ENCODE measurements at places on chromosomes 13 and 19.
A peak's percentile ranks its signal among the peaks of the same experiment; 100 is the strongest.

DNA sequence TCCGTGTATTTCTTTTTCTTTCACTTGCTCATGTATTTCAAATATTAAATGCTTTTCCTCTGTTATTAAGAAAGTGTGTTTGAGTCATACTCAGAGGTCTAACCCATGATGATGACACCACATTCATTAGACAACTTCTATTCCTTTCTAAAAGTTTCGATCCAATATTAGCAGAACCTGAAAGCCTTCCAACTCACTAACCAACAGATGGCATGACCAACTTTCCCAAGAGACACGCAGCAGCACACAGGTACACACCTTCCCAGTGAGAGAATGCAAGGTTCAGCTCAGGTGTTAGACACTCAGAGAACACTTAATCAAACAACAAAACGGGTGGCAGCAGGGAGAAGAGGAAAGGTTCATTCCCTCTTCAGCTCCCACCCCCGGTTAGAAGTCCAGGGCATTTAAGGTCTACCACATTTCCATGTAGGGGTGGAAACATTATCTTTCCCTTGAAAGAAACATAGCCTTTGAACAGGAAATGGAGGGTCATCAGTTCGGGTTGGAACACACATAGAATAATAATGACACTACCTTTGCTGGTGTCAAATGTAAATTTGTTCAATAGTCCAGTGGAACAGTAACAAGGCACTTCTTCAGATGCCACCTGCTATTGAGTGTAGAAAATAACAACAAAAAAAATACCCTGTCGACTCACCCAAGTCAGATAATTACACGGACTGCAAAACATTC is 404.2 kb downstream of the COG6 start:
- no peak for DNase-seq
- H3K27me3 ChIP-seq, result no peaks in the 10 kb centered on the region
- peaks cover 33% of the 10 kb centered on the region for H3K4me1 ChIP-seq
- H3K4me3 ChIP-seq, result no peak overlapping the region
- no peak overlapping the region for H3K27ac ChIP-seq

DNA sequence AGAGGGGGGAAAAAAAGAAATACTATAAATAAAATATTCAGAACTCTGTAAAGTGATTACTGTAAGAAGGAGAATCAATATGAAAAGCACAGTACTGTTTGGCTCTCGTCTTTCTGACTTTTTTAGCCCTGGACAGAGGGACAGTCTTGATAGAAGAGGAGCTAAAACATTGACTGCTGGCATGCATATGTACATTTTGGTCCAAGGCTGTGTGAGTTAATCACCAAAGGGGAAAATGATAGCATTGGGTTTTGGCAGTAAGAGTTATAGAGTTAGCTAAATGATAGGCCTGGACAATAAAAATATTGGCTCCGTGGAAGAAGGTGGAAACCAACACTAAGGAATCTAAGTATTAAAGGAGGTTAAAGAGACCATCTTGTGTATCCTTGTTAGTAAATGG is 50.3 kb downstream of the RAP2A start:
- no peak for DNase-seq
- no peaks in the 10 kb centered on the region for H3K27me3 ChIP-seq
- H3K4me3 ChIP-seq, result no peak overlapping the region
- peaks cover under 1% of the 10 kb centered on the region for H3K4me1 ChIP-seq
- H3K36me3 ChIP-seq, result no peaks in the 10 kb centered on the region

DNA sequence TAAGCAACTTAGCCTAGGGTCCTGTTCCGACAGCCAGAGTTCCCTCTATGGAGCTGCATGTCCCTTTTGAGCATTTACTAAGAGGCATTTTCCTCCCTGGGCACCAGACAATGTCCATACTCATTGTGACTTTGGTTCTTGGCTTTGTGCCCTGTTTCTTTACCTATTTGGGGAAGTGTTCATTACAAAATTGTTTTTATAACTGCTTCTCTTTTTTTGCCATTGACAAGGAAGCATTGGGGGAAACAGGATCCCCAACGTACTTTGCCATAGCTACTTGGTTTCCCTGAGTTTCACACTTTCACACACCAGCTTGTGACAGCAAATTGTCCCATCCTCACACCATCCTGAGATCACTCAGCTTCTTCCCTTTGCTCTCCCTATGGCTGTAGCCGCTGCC is 81.1 kb upstream of the SIAH3 start:
- no peak for DNase-seq
- no peak overlapping the region for H3K4me3 ChIP-seq
- no peaks in the 10 kb centered on the region for H3K4me1 ChIP-seq
- no peaks in the 10 kb centered on the region for H3K36me3 ChIP-seq
- H3K27ac ChIP-seq, result no peak overlapping the region

GRCh38 chr19:16244091-16244490 is 46.4 kb downstream of the AP1M1 start:
- H3K4me1 ChIP-seq, result peaks cover 6% of the 10 kb centered on the region
- peaks cover 11% of the 10 kb centered on the region for H3K27me3 ChIP-seq
- H3K27ac ChIP-seq, result no peak overlapping the region
- H3K4me3 ChIP-seq, result no peak overlapping the region

DNA sequence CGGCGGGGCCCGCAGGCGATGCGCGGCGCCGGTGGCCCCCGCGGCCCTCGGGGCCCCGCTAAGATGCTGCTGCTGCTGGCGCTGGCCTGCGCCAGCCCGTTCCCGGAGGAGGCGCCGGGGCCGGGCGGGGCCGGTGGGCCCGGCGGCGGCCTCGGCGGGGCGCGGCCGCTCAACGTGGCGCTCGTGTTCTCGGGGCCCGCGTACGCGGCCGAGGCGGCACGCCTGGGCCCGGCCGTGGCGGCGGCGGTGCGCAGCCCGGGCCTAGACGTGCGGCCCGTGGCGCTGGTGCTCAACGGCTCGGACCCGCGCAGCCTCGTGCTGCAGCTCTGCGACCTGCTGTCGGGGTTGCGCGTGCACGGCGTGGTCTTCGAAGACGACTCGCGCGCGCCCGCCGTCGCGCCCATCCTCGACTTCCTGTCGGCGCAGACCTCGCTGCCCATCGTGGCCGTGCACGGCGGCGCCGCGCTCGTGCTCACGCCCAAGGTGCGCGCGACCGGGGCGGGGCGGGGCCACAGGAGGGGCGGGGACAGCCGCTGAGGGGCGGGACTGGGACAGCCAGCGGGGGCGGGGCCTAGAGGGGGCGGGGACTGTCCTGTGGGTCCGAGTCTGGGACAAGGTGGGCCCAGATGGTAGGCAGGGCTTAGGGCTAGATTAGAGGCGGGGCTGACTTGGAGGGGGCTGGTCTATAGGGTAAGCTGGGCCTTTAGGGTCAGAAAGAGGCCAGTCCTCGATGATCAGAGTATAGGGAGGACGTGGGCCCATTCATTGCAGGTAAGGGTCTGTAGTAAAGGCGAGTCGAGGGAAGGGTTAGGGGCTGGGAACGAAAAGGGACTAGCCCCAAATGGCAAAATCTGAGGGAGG is 5.1 kb downstream of the GRIN2D start:
- peak overlapping the region; percentile 55 for H3K4me3 ChIP-seq
- H3K4me1 ChIP-seq, result peaks cover 41% of the 10 kb centered on the region
- H3K27me3 ChIP-seq, result peaks cover 10% of the 10 kb centered on the region
- DNase-seq, result peak; percentile 94

- H3K36me3 ChIP-seq, result no peaks in the 10 kb centered on the region
- DNase-seq, result no peak
- H3K27me3 ChIP-seq, result peaks cover 27% of the 10 kb centered on the region
- no peaks in the 10 kb centered on the region for H3K4me1 ChIP-seq
- H3K4me3 ChIP-seq, result no peak overlapping the region
These were observed 35.3 kb downstream of the RGCC start for GRCh38 chr13:41492432-41493260.

GRCh38 chr19:30178721-30179402 is 193.3 kb upstream of the ZNF536 start:
- DNase-seq, result no peak
- no peaks in the 10 kb centered on the region for H3K36me3 ChIP-seq
- no peak overlapping the region for H3K27ac ChIP-seq
- H3K4me3 ChIP-seq, result no peak overlapping the region

GRCh38 chr19:38815059-38816001 is 2.6 kb upstream of the LGALS4 start:
- no peaks in the 10 kb centered on the region for H3K27me3 ChIP-seq
- no peak overlapping the region for H3K4me3 ChIP-seq
- peaks cover 2% of the 10 kb centered on the region for H3K4me1 ChIP-seq
- DNase-seq, result no peak

- DNase-seq, result no peak
- peaks cover 56% of the 10 kb centered on the region for H3K4me1 ChIP-seq
- peaks cover 18% of the 10 kb centered on the region for H3K36me3 ChIP-seq
These were observed 3.5 kb downstream of the CIC start for GRCh38 chr19:42272535-42272897.

- no peak overlapping the region for H3K4me3 ChIP-seq
- DNase-seq, result no peak
- H3K27ac ChIP-seq, result no peak overlapping the region
These were observed 14.6 kb upstream of the SIN3B start for GRCh38 chr19:16814526-16815100.

- DNase-seq, result no peak
- H3K4me1 ChIP-seq, result peaks cover 5% of the 10 kb centered on the region
- peaks cover 11% of the 10 kb centered on the region for H3K36me3 ChIP-seq
- no peaks in the 10 kb centered on the region for H3K27me3 ChIP-seq
- no peak overlapping the region for H3K27ac ChIP-seq
- H3K4me3 ChIP-seq, result no peak overlapping the region
These were observed 19.4 kb downstream of the BRCA2 start for GRCh38 chr13:32334671-32335070.

DNA sequence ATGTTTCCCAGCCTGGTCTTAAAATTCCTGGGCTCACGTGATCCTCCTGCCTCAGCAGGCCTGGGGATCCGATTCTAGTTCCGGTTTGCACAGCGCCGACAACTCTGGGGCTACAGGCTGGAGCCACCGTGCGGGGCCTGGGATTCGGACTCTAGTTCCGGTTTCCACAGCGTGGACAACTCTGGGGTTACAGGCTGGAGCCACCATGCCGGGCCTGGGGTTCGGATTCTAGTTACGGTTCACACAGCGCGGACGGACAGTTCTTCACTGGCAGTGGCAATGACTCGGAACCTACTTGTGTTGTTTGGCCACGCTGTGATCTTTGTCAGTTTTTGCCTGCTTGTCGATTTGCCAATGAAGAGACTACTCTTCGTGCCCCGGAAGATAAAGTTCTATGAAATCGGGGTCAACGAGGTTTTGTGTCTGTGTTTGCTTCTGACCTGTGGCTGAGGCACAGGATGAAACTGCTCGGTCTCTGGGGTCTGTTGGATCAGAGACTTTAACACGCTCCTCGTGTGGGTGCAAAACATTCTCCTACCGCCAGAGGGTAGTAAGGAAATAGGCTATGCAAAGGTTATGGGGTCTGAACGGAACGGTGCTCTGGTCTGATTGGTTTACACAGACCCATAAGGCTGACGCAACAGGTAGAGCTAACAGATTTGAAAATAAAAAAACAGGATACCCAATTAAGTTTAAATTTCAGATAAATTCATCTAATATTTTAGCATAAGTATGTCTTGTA is 12.1 kb upstream of the ZSCAN1 start:
- H3K4me3 ChIP-seq, result no peak overlapping the region
- no peak for DNase-seq
- no peaks in the 10 kb centered on the region for H3K4me1 ChIP-seq
- H3K27me3 ChIP-seq, result no peaks in the 10 kb centered on the region

GRCh38 chr19:42081584-42082203 is 5.7 kb downstream of the ZNF574 start:
- no peaks in the 10 kb centered on the region for H3K27me3 ChIP-seq
- peak overlapping the region; percentile 34 for H3K27ac ChIP-seq
- no peak overlapping the region for H3K4me3 ChIP-seq

GRCh38 chr13:109412283-109412901 is 374.0 kb downstream of the IRS2 start:
- no peak for DNase-seq
- peak overlapping the region; percentile 23 for H3K4me3 ChIP-seq
- H3K27ac ChIP-seq, result no peak overlapping the region
- H3K4me1 ChIP-seq, result peaks cover 28% of the 10 kb centered on the region
- H3K27me3 ChIP-seq, result no peaks in the 10 kb centered on the region
- no peaks in the 10 kb centered on the region for H3K36me3 ChIP-seq

DNA sequence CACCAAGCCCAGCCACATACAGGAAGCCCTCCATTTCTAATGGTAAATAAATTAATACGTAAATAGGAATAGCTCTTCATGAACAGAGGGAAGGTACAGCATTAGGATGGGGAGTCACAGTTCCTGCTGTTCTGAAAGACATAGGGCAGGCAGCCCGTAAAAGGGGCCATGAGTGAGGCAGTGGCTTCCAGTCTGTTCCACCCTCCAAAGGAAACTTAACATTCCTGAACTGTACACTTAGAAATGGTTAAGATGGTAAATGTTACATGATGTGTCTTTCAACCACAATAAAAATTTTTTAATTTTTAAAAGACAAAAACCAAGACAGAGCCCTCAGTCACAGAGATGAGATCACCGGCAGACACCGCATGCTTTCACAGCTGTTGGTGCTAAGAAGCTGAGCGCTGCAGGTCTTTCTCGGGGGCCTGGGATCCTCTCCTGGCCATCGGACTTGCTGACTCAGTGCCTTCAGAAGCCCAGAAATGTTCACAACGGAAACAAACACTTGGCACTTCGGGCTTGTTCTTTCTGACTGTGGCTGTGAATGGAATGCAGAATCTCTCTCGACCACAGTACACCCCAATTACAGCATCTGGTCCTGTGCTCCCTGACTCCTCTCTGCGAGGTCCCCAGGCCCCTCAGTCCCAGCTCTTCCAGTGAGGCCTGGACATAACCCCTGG is 36.4 kb downstream of the EPS15L1 start:
- peaks cover 34% of the 10 kb centered on the region for H3K4me1 ChIP-seq
- H3K27me3 ChIP-seq, result no peaks in the 10 kb centered on the region
- peak overlapping the region; percentile 10 for H3K4me3 ChIP-seq

DNA sequence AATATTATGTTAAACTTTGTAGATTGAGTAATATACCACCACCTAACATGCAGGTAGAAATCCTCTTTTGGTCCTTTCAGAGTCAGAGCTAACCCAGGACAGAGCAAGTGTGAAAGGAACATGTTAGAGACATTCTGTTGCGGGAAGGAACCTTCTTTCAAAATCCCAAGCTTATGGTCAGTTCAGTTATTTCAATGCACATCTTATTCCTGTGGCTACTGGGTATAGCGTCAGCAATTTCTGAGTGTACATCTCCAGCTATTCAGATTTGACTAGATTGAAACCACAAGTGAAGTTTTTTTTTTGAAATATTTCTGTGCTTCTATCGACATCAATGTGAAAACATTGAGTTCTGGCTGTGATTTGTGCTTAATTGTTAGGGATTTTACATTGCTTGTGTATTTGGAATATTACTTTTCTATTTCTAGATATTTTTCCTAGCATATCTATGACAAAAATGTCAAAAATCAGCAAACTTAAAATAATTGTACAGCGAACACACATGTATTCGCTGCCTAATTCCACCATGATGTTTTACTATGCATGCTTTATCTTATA is 165.3 kb downstream of the LMO7 start:
- peak overlapping the region; percentile 18 for H3K4me3 ChIP-seq
- no peak for DNase-seq
- peak overlapping the region; percentile 82 for H3K27ac ChIP-seq

- peak; percentile 95 for DNase-seq
- H3K27ac ChIP-seq, result peak overlapping the region; percentile 97
- no peaks in the 10 kb centered on the region for H3K27me3 ChIP-seq
- no peaks in the 10 kb centered on the region for H3K36me3 ChIP-seq
- H3K4me1 ChIP-seq, result peaks cover 22% of the 10 kb centered on the region
- H3K4me3 ChIP-seq, result peak overlapping the region; percentile 52
These were observed 26.1 kb downstream of the GAS6 start for GRCh38 chr13:113837560-113838355.

GRCh38 chr19:32630338-32630737 is 44.6 kb downstream of the ANKRD27 start:
- H3K27me3 ChIP-seq, result no peaks in the 10 kb centered on the region
- no peak overlapping the region for H3K4me3 ChIP-seq
- H3K36me3 ChIP-seq, result peaks cover 14% of the 10 kb centered on the region
- DNase-seq, result no peak
